ENCODE measurements at places on chromosomes 2 and 18.

GRCh38 chr2:120832296-120833070 lies 96.8 kb downstream of the GLI2 start:
- ATAC-seq = no peak

DNA sequence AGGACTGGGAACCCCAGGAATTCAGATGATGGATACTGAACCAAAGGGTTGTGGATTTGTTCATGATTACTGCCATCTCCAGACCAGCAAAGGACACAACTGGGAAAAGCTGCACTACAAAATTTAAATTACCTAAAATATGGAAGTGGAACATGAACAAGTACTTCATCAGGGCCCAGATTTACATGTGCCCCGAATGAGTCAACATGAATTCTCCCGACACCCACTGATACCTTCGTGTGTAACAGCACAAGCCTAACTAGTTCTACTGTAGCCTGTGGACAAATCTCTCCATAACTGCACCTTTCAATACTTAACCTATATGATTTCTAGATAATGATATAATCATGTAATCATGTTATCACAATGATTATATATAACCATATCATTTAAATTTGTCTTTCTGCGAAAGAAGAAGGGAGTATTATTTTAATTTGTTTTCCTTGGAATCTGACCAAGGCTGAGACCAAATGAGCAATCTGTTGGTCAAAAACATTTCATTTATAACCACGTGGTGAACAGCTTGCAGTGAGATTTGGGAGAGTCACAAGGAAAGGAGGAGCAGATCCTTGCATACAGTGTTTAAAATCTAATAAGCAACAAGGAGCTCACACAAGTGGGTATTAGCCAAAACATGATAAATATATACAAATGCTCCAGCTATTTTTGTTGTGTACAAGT lies 70.5 kb downstream of the CACNB4 start:
- peak; percentile 22 for ATAC-seq

GRCh38 chr18:77366720-77367641 lies 117.3 kb downstream of the GALR1 start:
- ATAC-seq = peak; percentile 98

DNA sequence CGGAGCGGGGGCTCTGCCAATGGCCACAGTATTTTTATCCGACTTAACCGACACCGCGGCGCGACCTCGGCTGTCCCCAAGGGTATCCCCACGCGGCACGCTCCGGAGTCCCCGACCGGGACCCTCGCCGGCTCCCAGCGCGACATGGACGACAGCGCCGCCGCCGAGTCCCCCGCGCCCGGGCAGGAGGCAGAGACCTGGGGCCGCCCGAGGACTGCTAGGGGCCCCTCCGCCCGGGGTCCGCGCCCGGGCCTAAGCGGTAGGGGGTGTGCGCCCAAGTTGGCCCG lies 468 bp downstream of the UXS1 start:
- no peak for ATAC-seq

GRCh38 chr18:68445136-68445535 lies 269.8 kb downstream of the TMX3 start:
- ATAC-seq = no peak

GRCh38 chr2:174680221-174680620 lies 82.6 kb upstream of the WIPF1 start:
- ATAC-seq = no peak

GRCh38 chr18:27005589-27005988 lies 140.1 kb upstream of the AQP4 start:
- ATAC-seq = no peak

DNA sequence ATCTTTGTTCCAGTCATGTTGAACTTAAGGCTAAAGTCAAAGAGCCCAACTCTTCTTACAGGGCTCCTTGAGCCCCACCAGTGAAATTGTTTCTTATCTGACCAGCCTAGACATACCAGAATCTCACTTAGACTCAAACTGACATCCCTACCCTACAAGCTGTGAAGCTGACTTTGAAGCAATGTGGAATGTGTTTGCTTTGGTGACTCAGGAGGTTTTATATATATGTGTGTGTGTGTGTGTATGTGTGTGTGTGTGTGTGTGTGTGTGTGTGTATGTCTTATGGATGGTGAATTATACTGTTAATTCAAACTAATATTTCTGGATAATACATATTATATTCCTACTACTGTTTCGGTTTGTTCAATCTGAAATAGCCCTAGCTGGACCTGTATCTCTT lies 67.3 kb downstream of the CAMKMT start:
- no peak for ATAC-seq

DNA sequence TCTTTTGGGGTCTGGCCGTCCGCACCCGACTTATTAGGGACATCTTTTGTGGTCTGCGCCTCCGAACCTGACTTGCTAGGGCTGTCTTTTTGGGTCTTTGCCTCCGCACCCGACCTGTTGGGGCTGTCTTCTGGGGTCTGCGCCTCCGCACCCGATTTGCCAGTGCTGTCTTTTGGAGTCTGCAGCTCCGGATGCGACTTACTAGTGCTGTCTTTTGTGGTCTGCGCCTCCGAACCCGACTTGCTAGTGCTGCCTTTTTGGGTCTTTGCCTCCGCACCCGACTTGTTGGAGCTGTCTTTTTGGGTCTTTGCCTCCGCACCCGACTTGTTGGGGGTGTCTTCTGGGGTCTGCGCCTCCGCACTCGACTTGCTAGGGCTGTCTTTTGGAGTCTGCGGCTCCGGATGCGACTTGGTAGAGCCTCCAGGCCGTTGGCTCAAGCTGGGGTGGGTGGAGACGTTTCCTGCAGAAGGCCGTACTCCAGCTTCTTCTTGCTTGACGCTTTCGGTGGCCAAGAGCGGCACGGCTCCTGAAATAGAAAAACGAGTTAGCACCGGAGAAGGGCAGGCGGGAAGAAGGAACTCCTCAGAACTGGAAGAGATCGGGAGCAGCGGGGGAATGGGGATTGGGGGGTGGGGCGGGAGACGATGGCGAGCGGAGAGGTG lies 498 bp downstream of the TGOLN2 start:
- ATAC-seq = peak; percentile 55

- no peak for ATAC-seq
These were observed 197.8 kb upstream of the PXDN start for GRCh38 chr2:1942146-1942545.

- no peak for ATAC-seq
These were observed 108.2 kb downstream of the HAUS1 start for GRCh38 chr18:46212398-46212797.

- ATAC-seq = no peak
These were observed 96.8 kb downstream of the MCFD2 start for GRCh38 chr2:46818819-46819218.

GRCh38 chr2:68849579-68850030 lies 21.6 kb downstream of the BMP10 start:
- no peak for ATAC-seq

DNA sequence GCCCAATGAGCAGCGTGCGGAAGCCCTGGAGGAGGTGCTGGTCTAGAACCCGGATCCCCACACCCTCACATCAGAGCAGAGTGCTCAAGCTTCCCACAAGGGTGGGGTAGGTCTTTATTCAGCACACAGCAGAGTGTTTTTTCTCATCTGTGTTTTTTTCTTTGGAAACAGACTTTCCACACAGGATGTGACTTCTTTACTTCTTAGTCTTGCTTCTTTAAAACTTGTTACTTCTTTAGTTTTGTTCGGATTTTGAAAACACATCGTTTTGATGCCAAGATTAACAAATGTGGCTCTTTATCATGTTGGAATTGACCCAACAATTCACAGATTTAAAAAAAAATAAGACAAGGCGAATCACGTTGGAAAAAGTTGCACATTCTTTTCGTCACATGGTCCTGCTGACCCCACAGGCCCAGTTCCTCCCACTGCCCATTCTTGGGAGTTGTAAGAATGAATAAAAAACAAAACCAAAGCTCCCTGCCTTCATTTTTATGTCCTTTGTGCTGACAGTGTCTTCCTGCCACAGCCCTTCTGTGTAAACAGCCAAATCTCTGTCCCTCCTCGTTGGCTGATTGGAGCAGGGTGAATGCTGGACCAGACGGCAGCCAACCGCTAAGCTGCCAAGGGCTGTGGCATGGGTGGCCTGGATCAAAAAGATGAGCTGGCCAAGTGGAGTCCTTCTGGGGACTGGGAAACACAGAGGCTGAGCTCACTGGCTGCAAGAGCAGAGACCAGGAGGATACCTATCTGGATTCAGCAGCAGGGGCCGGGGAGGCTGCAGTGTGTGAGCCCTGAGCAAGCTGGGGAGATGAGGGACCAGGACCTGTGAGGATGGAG lies 81.6 kb downstream of the TWIST2 start:
- ATAC-seq = peak; percentile 72

DNA sequence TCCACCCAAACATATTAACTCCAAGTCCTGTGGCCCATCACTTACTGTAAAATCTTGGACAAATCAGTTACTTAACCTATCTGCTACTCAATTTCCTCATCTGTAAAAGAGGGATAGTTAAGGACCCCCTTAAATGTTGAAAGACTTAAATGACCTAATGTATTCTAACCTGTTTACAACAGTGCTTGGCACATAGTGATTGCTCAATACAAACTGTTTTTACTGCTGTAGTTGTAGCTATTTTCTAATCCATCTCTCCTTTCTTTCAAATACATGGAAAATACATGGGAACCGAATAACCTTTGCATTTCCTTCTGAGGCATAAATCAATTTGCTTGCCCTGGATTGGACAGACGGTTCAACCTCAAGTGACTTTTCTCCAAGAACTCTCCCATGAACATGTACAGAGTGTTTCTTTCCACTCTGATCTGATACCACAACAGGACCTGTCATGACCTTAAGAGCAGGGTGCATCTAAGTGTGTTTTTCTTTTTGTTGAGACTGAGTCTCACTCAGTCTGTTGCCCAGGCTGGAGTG lies 2.7 kb downstream of the LNPK start:
- no peak for ATAC-seq

DNA sequence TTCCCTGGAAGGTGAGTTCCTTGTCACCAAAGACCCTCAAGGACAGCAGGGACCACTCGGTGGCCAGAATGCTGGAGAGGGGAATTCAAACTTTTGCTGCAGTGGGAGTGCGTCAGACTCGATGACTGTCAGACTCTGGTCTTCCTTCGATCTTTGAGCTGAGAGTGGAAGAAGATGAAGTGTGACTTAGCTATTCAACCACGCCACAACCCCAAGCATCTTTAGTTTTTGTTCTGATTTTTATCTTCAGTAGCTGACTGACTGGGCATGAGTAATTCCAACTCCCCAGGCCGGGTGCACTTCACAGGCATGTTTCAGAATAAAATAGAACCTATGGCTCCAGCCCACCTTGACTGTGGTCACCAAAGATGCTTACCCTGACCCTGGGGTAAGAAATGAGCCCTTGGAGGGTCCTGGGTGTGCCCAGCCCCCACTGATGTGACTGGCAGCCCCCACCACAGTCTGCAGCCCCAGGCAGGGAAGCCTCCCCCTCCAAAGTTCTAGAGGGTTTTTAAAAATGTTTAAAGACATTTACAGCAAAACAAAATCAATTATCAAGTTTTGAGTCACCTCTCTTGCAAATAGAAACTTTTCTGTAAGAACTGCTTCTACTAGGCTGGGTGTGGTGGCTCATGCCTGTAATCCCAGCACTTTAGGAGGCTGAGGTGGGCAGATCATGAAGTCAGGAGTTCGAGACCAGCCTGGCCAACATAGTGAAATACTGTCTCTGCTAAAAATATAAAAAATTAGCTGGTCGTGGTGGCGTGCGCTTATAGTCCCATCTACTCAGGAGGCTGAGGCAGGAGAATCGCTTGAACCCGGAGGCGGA lies 24.9 kb upstream of the YWHAQ start:
- peak; percentile 74 for ATAC-seq

DNA sequence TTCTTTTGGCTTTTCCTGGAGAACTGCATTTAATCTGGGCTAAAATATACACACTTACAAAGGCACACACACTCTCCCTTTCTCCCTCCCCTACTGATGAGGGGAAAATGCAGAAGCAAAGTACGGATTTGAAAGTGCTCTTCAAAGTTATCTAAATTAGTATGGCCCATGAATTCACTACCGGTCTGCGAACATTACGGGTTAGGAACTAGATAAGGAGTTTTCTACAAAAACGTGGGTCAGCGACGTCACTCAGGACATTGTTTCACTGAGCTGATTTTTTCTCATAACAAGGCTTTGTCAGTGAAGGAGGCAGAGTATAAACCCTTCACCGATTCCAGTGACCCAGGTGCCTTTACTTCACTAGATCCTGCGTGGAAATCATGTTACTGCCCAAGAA lies 47.3 kb downstream of the COA5 start:
- ATAC-seq = no peak

GRCh38 chr18:40079786-40080185 lies 1875.2 kb upstream of the PIK3C3 start:
- no peak for ATAC-seq

DNA sequence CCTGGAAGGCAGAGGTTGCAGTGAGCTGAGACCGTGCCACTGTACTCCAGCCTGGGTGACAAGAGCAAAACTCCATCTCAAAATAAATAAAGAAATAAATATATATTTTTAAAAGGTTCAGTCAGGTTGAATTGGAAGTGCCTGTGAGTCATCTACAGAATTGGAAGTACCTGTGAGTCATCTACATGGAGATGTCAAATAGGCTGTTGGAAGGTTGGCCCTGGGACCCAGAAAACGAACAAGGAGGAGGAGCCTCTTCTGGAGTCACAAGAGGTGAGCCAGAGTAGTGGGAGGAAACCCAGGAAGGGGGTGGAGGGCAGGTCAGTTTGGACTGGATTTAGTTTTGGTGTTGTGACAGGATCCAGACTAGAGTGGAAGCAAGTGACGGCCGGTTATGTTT lies 15.2 kb upstream of the SCYGR1 start:
- ATAC-seq = no peak

DNA sequence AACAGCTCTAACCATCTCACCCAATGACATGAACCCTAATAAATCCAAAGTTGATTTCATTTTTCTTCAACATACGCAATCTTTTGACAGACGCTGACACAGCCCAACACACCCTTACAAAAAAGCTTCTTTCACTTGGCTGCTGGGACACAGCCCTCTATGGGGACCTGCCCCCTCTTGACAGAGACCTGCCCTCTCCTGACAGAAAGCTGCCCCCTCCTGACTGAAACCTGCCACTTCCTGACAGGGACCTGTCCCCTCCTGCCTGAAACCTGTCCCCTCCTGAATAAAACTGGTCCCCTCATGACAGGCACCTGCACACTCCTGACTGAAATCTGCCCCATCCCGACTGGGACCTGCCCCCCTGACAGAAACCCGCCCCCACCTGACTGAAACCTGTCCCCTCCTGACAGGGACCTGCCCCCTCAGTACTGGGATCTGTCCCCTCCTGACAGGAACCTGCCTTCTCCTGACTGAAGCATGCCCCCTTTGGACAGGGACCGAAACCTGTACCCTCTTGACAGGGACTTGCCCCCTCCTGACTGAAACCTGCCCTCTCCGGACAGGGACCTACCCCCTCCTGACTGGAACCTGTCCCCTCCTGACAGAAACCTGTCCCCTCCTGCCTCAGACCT lies 87.9 kb downstream of the PXDN start:
- no peak for ATAC-seq

- ATAC-seq = no peak
These were observed 608.0 kb upstream of the PIK3C3 start for GRCh38 chr18:41347057-41347456.

GRCh38 chr18:40812981-40813515 lies 1142.0 kb upstream of the PIK3C3 start:
- ATAC-seq = no peak

DNA sequence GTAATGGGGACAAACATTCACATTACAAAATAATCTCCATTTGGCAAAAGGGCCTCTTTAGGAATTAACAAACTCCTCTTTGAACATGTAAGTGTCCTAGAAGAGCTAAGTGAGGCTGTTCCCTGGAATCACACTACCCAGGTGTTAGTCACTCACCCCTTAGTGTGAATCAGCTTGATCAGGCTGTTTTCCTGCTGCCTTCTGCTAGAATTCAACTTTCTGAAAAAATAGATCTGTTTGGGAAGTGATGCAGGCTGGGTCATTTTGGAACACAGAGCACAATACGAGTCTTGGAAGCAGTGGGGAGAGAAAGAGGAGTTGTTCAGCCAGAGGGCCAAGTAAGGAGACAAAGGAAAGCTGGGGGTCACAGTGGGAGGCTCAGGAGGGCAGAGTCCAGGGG lies 40.0 kb downstream of the TTC32 start:
- ATAC-seq = no peak
